Colonic mucosa (tissue), 4 donors: ENCODE measurements at places on chromosomes 2 and 18. TPM values are rescaled to one million over a fixed set of nuclear protein-coding genes. Genes with fewer than 3 reads are reported as not detected.

The TUBB8B gene
- not detected for total RNA-seq

The AOX1 gene
- total RNA-seq: 2.9 TPM

The C2orf92 gene
- 5.0 TPM for total RNA-seq

The KCNE4 gene
- 0.42 TPM for total RNA-seq

DNA sequence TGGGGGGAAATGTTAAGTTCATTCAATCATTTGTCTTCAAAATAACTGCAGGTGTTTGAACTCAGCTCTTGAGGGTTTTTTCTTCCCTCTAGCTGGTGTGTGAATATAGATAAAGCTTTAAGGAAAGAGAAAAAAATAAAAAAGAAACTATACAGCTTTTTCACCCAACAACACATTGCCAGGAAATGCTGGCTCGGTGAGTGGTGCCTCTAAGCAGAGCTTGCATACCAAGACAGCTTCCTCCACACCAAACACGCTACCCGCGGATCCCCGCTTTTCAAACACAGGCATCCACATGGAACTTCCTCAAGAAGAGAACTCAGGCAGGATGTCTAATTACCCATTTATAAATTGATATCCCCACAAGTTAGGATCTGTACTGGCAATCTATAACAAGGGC is 69.8 kb upstream of the TANK start:
- no peak overlapping the region for H3K27ac ChIP-seq
- H3K36me3 ChIP-seq: no peaks in the 10 kb centered on the region
- no peaks in the 10 kb centered on the region for H3K4me1 ChIP-seq

- H3K4me3 ChIP-seq: no peak overlapping the region
- no peak for DNase-seq
- no peak overlapping the region for H3K27ac ChIP-seq
- no peaks in the 10 kb centered on the region for H3K36me3 ChIP-seq
Measured at GRCh38 chr2:55309446-55309845, 40.4 kb upstream of the MTIF2 start.

GRCh38 chr2:196113061-196113974 is 44.7 kb upstream of the DNAH7 start:
- no peak for DNase-seq
- H3K4me3 ChIP-seq: no peak overlapping the region
- no peak overlapping the region for H3K27ac ChIP-seq
- no peaks in the 10 kb centered on the region for H3K4me1 ChIP-seq

GRCh38 chr18:63646936-63647335 is 2.9 kb upstream of the SERPINB4 start:
- no peak overlapping the region for H3K27ac ChIP-seq
- no peaks in the 10 kb centered on the region for H3K36me3 ChIP-seq
- no peaks in the 10 kb centered on the region for H3K27me3 ChIP-seq
- H3K4me1 ChIP-seq: no peaks in the 10 kb centered on the region
- H3K4me3 ChIP-seq: no peak overlapping the region
- DNase-seq: no peak

DNA sequence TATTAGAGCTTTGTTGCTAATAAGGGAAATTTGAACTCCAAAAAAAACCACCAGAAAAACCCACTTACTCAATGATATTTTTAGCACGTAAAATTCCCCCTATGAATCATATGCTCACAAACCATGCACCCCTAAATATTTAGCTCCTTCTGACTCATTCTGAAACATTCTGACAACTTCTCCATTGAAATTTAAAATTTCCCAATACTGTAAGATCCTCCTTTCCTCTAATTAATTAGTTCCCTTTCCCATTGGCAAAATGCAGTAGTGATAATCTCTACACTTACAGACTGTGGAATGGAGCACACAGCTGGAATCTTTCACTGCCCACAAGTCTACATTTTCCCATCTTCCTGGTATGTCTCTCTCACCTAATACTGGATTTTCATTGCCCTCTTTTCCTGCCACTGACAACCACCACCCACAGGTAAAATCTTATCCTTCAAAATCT is 215.8 kb upstream of the ACVR2A start:
- H3K27me3 ChIP-seq: no peaks in the 10 kb centered on the region
- no peak overlapping the region for H3K4me3 ChIP-seq
- no peaks in the 10 kb centered on the region for H3K4me1 ChIP-seq
- H3K27ac ChIP-seq: no peak overlapping the region
- no peaks in the 10 kb centered on the region for H3K36me3 ChIP-seq

DNA sequence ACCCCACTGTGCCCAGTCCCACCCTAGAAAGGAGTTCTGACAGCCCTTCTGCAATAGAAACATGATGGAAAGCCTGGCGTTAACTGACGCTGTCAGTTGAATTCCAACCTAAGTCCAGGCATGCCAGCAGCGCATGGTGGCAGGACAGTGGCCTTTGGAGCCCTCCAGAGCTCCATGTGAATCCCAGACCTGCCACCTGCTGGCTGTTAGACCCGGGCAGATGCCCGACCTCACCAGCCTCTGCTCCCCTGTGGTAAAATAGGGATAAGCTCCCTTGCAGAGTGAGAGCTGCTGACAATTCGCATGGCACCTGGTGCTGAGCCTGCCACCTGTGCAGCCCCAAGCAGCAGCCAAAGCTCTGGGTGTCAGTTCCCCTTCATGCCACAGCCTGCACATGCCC is 138.6 kb downstream of the LOXHD1 start:
- no peaks in the 10 kb centered on the region for H3K27me3 ChIP-seq
- H3K4me3 ChIP-seq: no peak overlapping the region
- DNase-seq: no peak
- no peaks in the 10 kb centered on the region for H3K36me3 ChIP-seq

GRCh38 chr2:215352602-215353001 is 40.7 kb downstream of the ATIC start:
- H3K36me3 ChIP-seq: no peaks in the 10 kb centered on the region
- no peak for DNase-seq
- H3K4me3 ChIP-seq: no peak overlapping the region
- no peak overlapping the region for H3K27ac ChIP-seq

GRCh38 chr2:29222381-29223179 is 107.4 kb downstream of the CLIP4 start:
- no peak overlapping the region for H3K4me3 ChIP-seq
- H3K27ac ChIP-seq: no peak overlapping the region
- no peaks in the 10 kb centered on the region for H3K27me3 ChIP-seq
- no peak for DNase-seq
- no peaks in the 10 kb centered on the region for H3K36me3 ChIP-seq

DNA sequence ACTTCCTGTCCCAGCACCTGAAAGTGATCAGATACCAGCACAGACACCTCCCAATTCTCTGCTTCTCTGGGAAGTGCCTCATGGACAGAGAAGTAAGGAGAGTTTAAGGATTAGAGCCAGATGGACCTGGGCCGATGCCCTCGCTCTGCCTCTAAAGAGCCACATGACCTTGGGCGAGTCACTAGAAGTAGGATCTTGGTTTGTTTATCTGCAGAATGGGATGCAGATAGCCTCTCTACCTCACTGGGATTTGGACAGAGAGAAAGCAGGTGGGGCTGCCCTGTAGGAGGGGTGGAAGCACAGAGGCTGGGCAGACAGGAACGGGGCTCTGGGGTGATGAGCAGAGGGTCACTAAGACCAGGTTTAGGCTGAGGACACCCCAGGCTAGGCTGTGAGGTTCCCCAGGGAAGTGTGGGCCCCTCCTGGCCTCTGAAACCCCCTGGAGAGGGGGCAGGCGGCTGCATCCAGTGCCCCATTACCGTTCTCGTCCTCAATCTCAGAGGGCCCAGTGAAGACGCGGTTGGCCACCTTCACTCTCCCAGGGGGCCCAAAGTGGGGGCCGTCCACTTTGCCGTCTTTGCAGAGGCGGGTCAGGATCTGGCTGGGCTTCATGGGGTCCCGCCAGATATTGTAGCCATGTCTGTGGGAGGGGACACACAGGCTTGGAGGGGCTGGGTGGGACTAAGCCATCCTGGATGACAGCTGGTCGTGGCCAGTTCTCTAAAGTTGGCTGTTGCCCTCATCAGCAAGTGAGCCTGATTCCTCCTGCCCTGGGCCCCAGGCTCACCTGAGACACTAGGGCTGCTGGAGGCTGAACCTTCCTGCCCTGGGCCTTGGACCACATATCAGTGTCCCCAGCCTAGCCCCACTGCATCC is 13.3 kb downstream of the OTOF start:
- H3K4me3 ChIP-seq: no peak overlapping the region
- no peaks in the 10 kb centered on the region for H3K4me1 ChIP-seq

GRCh38 chr18:26531605-26532298 is 16.6 kb downstream of the KCTD1 start:
- H3K4me1 ChIP-seq: no peaks in the 10 kb centered on the region
- no peaks in the 10 kb centered on the region for H3K36me3 ChIP-seq
- H3K4me3 ChIP-seq: no peak overlapping the region
- no peak for DNase-seq
- H3K27ac ChIP-seq: no peak overlapping the region
- no peaks in the 10 kb centered on the region for H3K27me3 ChIP-seq

GRCh38 chr18:12321333-12321732 is 13.3 kb downstream of the TUBB6 start:
- DNase-seq: no peak
- H3K27me3 ChIP-seq: no peaks in the 10 kb centered on the region
- H3K4me1 ChIP-seq: no peaks in the 10 kb centered on the region
- no peak overlapping the region for H3K4me3 ChIP-seq
- peaks cover 13% of the 10 kb centered on the region for H3K36me3 ChIP-seq
- H3K27ac ChIP-seq: no peak overlapping the region

DNA sequence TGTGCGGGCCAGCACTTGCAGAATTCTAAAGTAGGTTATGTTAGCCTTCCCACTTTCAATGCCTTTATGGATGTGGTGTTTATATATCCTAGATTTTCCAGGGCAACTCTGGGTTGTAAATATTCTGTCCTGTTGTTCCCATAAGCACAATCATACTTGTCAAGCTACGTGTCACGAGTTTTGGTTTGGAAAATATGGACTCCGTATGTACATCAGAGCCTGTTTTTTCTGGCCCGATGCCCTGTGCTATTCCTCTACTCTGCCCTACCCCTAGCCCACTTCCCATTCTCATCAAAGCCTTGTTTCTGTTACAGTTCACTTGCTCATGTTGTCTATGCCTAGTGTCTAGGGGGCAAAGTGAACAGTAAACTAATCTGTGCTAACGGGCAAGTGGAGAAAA is 27.0 kb upstream of the ZEB2 start:
- no peaks in the 10 kb centered on the region for H3K27me3 ChIP-seq
- H3K27ac ChIP-seq: no peak overlapping the region
- H3K36me3 ChIP-seq: no peaks in the 10 kb centered on the region
- H3K4me3 ChIP-seq: no peak overlapping the region

- no peaks in the 10 kb centered on the region for H3K36me3 ChIP-seq
- no peaks in the 10 kb centered on the region for H3K27me3 ChIP-seq
- no peak for DNase-seq
- H3K4me3 ChIP-seq: no peak overlapping the region
Measured at GRCh38 chr18:35424356-35424755, 47.2 kb upstream of the ZNF396 start.

DNA sequence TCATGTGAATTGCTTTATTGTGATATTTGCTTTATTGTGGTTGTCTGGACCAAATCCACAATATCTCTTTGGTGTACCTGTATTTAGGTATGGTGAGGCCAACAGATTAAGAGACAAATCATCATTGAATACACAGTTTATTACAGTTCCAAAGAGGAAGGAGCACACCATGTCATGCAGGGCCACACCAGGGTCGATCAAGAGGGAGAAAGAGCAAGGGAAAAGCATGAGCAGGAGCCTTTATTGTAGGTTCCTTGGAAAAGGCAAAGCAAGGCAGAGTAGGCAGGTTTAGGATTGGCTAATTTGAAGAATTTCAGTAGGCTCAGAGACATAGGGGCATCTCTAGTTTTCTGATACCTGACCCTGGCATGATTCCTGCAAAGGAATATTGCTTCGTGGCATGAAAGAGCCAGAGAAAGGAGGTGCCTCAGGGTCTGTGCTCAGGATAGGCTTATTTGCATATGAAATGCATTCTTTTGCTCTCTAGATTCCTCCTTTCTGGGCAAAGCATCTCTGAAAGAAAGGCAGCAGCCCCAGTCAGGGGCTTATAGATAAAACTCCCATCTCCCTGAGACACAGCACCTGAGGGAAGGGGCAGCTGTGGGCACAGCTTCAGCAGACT is 214.2 kb upstream of the ERBB4 start:
- H3K27me3 ChIP-seq: no peaks in the 10 kb centered on the region
- no peak overlapping the region for H3K27ac ChIP-seq
- DNase-seq: no peak
- H3K36me3 ChIP-seq: no peaks in the 10 kb centered on the region

DNA sequence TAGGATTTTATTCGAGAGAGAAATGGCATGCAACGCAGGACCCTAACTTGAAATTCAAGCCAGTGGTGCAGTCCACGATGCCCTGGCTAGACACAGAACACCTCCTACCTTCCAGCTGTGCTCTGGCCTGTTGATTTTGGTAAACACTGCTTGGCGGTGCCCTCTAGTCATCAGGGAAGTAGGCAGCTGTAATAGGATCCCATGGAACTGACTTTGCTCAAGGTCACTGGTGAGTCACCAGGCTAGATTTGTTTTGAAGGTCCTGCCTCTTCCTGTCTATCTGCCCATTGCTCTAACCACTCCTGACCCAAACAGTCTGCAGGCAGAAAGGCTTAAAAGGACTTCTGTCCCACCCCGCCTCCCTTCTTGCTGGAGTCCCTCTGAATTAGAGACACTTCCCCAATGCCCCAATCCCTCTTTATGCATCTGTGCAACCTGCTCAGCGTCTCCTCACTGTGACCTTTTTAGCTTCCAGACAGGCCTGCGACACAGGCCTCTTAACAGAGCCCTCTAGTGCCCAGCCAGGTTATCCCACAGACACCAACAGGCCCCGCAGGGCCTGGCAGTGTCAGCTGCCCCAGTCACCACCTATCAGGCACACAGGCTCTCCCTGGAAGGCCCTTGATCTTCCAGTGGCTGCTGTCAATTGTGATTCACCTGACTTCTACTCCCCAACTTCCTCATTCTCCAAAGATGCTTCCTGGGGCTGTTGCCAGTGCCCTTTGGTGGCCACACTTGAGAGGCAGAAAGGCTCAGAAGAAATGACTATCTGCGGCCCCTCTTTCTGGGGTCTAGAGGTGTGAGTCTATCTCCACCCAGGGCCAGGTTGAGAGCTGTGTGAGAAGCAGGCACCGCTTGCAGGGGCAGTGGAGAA is 5.2 kb downstream of the TMEM127 start:
- no peaks in the 10 kb centered on the region for H3K27me3 ChIP-seq
- H3K4me1 ChIP-seq: peaks cover 52% of the 10 kb centered on the region
- H3K4me3 ChIP-seq: no peak overlapping the region
- peaks cover 1% of the 10 kb centered on the region for H3K36me3 ChIP-seq
